NCI-H187 treated with DMSO at 0.1 percent for 48 hours (cell line): ENCODE measurements at places on chromosomes 1 and 21.

GRCh38 chr1:64236541-64236954, 33.1 kb downstream of the UBE2U start:
- no peak for DNase-seq

- no peak for DNase-seq
These were observed 34.4 kb downstream of the MRPL39 start for GRCh38 chr21:25572861-25573310.

DNA sequence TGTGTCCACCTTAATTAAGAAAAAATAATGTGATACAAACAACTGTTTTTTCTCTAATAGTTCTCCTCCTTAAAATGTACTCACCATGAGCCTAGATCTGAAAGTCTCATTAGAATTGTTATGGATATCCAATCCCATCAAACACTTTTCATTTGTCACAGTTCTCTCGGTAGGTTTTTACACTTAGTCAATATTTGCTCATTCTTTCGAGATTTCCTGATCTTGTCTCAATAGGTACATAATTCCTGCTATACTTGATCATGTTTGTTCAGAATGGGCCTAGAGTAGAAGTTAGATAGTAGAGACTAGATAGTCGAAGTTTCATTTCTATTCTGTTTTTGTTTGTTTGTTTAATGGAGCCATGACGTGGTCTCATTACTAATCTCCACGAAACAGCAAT, 2005.7 kb downstream of the NCAM2 start:
- no peak for DNase-seq

DNA sequence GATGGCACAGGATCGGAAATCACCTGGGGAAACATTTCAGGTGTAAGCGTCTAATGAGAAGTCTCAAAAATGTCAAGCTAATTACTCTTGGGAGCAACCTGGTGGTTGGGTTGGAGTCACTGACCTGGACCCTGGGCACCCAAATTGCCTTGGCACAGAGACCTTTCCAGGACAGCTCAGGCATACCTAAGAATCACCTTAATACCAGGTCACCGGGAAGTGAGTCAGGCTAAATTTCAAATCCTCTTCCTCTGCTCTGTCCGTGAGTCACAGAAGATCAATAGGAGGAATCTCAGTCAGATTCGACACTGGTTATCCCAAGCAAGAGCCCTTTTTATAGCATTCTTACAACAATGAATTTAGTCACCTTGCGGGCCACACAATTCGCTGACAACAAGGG, 179.6 kb upstream of the CAMK1G start:
- no peak for DNase-seq

DNA sequence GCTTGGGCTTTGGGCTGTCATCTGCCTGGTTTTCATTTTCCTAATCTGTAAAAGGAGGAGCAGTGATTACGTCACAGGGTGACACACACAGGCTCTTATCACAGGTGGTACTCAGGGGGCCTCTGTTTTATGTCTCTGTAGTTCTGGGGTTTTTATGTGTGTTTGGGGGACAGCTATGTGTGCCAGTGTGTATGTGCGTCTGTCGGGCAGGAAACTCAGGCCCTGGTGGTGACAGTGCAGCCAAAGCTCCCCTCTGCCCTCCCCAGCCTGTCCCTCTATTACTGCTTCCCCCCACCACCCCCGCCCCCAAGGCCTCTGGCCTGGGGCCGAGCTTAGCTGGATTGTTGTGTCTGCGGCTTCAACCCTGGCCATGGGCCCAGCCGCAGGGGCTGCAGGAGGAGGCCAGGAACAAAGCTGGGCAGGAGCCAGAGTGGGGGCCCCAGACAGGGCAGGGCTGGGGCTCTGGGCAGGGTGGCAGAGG, 13.3 kb downstream of the MFAP2 start:
- DNase-seq = no peak

GRCh38 chr21:31554511-31555022, 104.9 kb upstream of the SOD1 start:
- DNase-seq = no peak

- DNase-seq = no peak
These were observed 83.1 kb upstream of the ZNF648 start for GRCh38 chr1:182144646-182145030.

DNA sequence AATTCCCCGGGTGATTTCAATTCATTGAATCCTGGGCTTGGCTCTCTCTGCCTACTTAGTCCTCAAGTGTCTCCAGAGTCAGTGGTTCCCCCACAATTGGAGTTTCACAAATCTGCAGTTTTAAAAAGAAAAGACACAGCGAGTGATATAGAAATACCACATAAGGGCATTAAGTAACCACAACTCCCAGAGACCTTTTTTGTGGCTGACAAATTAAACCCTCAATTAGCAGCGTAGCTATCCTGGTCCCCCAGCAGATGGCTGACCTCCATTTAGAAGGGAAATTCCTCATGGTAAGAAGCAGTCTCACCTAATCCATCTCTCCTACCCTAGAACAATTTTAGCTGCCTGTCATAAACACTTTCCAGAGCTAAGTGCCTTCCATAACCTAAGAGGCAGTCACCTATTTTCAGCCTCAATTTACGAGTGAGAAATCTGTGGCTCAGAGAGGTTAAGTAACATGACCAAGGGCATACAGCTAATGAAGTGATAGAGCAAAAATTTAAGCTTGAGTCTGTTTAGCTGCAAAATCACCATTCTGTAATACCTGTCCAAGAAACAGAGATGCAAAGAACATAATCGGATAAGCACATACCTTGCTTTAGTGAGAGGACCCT, 56.0 kb upstream of the NBPF3 start:
- no peak for DNase-seq

- no peak for DNase-seq
These were observed 30.0 kb downstream of the CDK18 start for GRCh38 chr1:205534444-205534985.

- DNase-seq = no peak
These were observed 52.3 kb downstream of the HMCN1 start for GRCh38 chr1:185786524-185786923.

GRCh38 chr1:155329980-155330598, 9.4 kb downstream of the RUSC1 start:
- DNase-seq = no peak

- DNase-seq = no peak
These were observed 244.3 kb downstream of the SLC45A1 start for GRCh38 chr1:8562222-8562621.

GRCh38 chr1:81915937-81916336, 115.2 kb downstream of the ADGRL2 start:
- no peak for DNase-seq

DNA sequence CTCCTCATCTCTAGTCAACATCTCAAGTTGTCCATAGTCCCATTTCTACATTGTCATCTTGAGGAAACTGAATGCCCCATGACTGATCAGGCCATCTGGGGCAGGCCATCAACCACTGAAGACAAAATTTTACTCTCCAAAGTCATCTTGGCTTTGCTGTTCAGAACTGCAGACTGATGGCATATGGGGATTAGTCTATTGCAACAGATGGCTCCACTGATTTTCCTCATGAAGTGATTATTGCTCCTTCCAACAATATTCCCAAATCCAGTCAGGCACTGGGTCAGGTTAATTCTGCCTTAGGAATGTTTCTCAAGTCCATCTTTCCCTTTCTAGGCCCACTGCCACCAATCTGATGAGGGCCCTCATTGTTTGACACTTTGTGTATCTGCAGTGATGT, 101.7 kb downstream of the ESRRG start:
- no peak for DNase-seq

- DNase-seq = no peak
These were observed 61.2 kb upstream of the ABCG1 start for GRCh38 chr21:42157606-42158310.

DNA sequence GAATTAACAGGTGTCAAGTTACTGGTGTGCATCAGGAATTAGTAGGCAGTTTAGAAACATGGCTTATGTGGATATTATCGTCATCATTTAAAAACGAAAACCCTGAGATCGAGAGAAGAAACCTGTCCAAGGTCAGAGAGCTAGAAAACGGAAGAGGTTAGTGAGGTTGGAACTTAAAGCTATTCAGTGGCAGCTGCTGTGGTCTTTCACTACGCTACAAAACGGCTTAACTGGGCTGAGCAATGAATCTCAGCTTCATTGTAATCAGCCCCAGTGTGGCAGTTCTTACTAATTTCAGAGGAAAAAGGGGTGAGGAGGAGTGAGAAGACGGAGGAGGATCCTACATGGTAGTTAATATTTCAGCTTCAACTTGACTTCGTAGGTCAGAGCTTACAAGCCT, 77.9 kb downstream of the DAB1 start:
- no peak for DNase-seq

GRCh38 chr1:173097001-173097400, 46.3 kb upstream of the TNFSF18 start:
- no peak for DNase-seq

DNA sequence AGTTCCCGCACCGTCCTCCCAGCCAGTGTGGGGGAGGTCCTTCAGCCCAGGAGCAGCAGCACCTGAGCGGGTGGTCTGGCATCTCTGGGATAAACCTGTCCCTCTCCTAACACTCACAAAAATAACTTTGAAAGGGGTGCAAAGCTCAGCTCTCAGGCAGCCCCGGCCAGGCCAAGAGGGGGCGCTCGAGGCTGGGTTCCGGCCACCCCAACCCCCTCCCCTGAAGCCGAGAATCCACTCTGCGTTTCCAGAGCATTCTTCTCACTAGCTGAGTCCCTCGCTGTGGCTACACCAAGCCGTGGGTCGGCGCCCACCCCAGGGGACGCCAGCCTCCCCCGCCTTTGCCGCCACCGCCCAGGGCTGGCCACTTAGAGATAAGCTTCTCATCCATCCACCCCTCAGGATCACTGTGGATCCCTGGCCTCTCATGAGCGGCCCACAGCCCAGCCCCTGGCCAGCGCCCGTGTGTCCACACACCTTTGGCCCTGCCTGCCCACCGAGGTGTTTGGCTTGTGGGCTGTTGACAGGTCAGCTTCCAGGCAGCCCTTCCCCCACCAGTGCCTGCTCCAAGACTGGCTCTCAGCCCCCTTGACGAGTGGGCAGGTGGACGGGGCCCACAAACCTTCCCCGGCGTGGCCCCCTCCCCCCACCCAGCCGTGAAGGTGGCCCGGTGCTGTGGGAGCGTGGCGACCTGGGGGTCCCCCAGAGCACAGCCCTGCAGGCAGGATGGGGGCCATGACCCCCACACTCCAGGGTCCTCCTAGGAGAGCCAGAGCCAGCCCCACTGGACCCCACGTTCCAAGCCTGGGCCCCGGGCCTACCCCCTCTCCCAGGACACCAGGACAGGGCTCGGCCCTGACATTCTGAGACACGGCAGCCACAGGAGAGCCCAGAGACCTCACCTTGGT, 1.9 kb downstream of the FTCD start:
- no peak for DNase-seq
